ENCODE measurements at places on chromosomes 4 and X.

DNA sequence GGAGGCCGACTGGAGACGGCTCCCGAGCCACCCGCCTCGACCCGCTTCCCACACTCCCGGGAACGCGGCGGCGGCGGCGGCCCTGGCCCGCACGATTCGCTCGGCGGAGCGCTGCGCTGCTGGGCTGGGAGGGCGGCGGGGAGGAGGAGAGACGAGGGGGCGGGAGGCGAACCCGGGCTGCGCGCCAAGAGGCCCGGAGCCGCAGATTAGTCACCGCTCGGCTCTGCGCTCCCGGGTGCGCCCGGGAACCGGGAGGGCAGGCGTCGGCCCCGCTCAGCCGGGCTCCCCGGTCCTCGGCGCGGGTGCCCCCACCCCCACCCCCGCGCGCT lies 11.2 kb upstream of the BCOR start:
- DNase-seq = no peak

DNA sequence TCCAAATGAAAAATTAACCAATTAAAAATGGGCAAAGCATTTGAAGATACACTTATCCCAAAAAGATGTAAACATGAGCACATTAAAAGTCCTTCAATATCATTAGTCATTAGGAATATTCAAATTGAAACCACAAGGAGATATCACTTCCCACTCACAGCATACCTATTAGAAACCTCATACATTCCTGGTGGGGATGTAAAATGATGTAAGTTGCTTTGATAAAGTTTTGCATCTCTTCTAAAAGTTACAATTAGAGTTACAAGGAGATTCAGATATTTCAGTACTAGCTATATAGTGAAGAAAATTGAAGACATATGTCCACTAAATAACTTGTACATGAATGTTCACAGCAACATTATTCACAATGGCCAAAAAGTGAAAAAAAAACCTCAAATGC lies 1109.3 kb upstream of the LCORL start:
- DNase-seq = no peak

DNA sequence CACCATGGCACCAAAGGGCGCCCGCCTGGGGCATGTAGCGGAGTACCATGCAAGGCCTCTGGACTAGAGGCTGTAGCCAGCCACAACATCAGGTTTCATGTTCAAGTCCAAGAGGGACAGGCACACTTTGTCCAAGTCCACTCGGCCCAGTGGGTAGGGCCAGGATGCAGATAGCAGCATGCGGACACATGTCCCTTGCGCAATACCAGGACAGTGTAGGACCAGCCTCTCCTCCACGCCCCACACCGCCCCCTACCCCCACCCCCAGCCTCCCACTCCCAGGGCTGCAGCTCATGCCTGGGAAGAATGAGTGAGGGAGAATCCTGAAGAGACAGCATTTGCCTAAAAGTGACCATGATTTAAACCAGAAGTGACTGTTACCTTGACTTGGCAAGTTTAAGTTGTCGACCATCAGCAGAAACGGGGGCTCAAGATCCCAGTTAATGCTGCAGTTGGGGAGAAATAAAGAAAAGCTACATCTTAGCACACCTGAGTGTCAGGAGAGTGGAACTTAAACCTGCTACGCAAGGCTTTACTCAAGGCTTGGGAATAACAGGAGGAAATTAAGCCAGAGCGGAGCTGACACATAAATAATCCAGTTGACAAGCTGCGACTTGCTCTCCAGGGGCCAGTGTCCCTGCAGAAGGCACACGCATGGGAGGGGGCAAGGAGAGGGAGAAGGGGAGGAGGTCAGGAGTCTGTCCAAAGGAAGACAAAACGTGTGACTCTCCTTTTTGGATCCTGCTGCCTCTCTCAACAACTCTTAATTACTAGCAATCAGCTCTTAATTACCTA lies 221.7 kb downstream of the BCOR start:
- DNase-seq = no peak

DNA sequence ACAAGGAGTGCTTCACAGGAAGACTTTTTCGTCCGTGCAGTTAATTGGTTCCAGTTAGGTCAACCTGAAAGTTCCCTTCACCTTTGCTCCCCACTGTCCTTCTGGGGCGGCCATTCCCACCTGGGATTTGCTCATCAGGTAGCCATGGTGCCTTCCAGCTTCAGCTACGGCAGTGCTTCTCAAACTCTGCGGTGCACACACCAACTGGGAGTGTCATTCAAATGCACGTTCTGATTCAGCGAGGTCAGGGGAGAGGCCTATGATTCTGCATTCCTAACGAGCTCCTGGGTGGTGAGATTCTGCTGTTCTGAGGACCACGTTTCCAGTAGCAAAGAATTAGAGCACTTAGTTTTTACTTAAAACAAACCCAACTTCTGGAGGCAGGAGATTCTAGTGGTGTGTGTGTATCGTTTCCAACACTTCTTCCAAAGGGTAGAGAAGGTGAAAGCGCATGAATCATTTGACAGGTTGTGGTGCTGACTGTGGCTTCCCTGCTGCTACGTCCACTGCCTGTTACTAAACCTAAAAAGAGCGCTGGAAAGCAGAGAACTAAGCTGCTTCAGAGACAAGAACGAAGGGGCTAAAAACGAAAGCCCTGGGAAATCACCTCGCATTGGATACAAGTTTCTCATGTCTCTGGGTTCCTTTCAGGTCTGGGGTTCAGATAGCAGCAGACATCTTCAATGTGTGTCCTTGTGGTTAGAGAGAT lies 4.7 kb upstream of the HELT start:
- DNase-seq = no peak

All from spinal cord (tissue), 10 donors.